Renal pelvis (tissue), 12 donors: ENCODE measurements at places on chromosomes 1 and 21.

GRCh38 chr1:152036267-152037216, at the start of gene S100A11:
Gene S100A11 (minus strand): TSS chr1:152037004. CDS start chr1:152036915, 89 bp downstream.
- DNase-seq: peak; percentile 79

DNA sequence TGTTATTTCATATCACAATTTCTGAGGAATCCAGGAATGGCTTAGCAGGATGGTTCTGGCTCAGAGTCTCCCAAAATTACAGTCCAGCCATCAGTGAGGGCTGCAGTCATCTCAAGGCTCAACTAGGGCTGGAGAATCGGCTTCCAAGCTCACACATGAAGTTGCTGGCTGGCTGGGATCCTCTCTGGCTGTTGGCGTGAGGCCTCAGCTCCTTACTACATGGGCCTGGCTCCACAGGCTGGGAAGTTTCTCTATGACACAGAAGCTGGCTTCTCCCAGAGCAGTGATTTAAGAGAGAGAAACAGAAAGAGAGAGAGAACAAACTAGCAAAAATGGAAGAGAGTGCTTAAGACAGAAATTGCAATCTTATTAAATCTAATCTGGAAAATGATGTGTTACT, 38.8 kb upstream of the RGS8 start:
- DNase-seq: no peak

GRCh38 chr1:203534012-203534411, 40.1 kb downstream of the OPTC start:
- DNase-seq: no peak

DNA sequence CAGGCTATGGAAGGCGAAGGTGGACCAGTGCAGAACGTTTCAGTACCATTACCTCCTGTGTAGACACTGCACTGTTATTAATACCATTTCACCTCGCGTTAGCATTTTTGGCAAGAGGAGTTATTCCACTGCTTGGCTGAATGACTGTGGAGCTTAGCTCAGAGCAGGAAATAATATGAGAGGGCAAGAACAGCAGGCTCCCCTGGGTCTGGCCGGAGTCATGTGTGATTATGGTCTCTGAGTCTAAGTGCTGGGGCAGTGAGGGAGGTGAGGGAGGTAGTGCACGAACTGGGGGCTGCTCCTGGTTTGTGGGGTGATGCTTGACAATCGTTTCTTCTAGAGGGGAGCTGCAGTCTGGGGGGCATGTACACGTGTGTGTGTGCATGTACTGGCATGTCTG, 82.9 kb downstream of the MDM4 start:
- DNase-seq: no peak

GRCh38 chr1:31878058-31878457, 60.1 kb downstream of the PTP4A2 start:
- DNase-seq: no peak

DNA sequence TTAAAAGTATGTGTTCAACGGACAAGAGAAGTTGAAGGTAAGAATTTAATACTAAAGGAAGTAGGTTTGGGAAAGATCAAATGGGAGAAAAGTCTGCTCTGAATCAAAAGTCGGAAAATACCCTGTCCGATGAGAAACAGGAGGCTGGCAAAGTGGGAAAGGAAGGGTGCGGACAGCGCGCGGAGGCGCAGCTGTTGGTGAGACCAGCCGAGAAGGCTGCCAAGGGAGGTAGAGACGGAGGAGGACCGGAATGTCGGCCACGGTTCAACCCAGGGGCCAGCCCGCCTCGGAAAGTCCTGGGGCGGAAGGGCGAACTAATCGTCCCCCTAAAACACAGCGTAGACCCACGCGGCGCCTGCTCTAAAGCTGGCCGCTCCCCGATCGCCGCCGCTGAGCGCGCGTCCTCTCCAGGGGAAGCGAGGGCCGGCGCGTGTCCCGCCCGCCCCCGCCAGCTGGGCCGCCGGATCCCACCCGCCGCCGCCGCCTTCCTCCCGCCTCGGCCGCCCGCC, 639 bp upstream of the SPATA1 start:
- no peak for DNase-seq

DNA sequence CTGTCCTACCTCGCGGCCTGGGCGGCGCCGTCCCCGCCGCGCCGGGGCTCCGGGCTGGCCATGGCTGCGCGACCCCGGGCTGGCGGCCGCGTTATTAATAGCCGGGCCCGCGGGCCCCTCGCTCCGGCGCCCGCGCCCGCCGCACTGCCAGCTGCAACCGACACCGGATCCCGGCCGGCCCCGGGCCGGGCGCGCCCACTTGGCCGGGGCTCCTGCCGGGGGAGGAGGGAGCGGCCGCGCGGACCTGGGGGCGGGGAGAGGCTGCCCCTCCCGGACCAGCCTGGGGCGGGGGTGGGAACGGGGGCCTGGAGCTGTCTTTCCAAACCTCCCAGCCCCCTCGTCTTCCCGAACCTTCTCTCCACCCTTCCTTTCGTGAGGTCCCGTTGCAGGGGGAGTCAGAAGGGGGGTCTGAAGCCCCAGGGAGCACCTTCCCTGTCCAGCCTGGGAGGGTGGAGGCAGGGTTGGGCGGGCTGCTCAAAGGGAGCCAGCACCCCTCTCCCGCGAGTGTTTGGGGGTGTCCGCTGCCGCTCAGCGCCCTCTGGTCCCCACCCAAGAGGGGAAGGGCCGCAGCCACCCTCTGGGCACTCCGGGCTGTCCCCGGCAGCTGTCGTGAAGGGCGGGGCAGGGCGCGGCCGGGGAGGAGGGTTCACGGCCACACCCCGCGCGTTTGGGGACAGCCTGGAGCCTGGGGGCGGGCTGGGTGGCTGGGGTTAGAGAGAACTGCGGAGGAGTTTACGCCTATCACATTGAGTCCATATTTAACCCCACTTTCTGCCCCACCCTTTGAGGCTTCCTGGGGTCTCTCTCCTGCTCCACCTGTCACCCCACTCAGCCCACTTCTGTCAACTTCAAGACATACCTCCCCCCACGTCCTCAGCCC, at the start of gene SYNC:
Gene SYNC (minus strand): TSS at position 172 of the 880 bp plus-strand sequence. CDS start 110 bp downstream, at position 62.
- DNase-seq: no peak

- peak; percentile 84 for DNase-seq
Measured at GRCh38 chr1:220094016-220094911, at the start of gene IARS2. Gene IARS2 (plus strand): TSS chr1:220094132. CDS start chr1:220094217, 85 bp downstream.

DNA sequence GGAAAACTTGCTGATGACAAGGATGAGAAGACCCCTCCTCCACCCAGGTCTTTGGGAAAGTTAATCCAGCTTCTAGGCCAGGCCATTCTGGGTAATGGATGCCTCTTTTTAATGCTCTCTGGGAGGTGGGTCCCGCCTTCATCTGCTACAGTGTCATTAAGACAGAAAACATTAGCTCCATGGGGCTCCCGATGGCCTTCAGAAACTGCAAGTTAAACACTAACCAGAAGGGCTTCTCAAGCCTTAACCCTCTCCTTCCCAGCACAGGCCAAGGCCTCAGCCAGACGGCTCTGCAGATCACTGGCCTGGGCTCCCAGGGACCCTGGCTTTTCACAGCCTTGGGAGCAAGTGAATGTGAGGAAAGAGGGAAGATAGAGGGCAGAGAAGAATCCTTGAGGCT, 364.9 kb downstream of the MATN1 start:
- DNase-seq: no peak

DNA sequence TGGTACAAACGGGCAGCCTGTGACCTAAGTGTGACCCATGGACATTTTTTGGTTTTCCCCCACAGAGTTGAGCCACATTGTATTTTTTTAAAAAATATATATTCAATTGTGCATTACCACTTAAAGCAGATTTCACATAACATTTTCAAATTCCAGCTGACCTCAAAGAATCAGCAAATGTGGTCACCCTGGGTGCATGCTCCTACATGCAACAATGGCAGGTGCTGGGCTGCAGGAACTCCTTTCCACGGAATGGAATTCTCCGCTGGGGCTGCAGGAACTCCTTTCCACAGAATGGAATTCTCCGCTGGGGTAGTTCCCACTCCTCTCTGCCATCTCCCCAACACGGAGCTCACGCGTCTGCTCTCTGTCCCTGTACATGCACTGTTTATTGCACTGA, 68.7 kb downstream of the MAP10 start:
- no peak for DNase-seq

DNA sequence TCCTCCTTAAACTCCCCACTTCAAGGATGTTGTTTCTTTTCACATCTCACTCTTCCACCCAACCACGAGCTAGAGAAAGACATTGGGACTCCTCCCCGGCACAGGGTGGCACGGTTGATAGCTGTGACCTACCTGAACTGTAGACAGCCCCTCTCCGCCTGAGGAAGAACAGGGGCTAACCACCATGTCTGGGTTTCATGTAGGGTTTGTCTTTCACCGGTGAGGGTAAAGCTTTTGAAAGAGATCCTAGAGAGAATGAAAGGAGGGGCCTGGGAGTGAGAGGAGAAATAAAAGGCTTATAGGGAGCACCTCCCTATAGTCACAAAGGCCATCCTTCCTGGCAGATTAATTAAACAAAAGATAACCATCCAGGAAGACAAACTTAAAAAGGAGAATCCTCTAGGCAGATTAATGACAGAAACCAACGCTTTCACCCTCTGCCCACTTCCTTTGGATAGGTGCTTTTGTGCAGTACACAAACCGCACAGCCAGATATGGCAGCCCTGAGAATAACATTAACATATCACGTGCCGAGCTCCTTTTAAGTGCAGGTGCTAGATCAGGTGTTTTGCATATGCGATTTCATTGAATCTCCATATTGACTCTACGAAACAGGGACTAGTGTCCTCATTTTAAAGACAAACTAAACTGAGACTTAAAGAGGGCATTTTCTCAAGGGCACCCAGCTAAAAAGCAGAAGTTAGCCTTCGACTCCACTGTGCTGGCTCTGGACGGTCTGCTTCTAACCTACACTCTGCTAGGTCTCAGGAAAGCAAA, 178.1 kb upstream of the RUNX1 start:
- DNase-seq: no peak

GRCh38 chr1:214823311-214824117, 220.5 kb downstream of the CENPF start:
- no peak for DNase-seq

DNA sequence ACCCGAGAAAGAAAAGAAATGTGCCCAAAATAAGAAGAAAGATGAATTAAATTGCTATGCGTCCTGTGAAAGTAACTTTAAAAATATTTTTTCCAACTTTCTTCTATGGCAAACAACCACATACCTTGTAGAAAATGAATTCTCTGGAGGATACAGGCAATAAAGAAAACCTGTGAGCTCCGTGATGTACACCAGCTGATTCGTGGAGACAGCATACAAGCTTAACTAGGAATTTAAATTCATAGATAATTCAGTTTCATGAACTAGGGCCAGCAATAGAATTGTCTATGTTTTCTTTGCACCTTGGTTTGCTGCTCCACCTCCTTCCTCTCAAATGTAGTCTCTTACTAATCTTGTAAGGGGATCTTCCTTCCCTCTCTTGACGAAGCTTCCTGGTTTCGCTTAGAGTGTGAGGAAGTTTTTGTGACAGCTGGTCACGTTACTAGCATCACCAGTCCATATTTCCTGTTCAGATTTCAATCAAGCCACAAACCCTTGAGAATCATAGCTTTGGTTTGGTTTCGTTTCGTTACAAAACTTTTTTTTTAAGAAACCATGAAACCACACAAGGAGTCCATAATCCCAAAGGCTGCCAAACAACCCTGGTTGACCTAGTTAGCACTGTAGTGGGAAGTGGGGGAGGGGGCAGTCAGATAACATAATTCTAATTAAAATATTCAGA, 35.8 kb downstream of the GREM2 start:
- DNase-seq: peak; percentile 15

GRCh38 chr1:205310976-205311704, 10.4 kb downstream of the NUAK2 start:
- DNase-seq: no peak

GRCh38 chr21:25964015-25964414, 206.6 kb downstream of the APP start:
- no peak for DNase-seq

- no peak for DNase-seq
Measured at GRCh38 chr1:117821382-117821755, 108.1 kb downstream of the GDAP2 start.

- no peak for DNase-seq
Measured at GRCh38 chr1:245772739-245773138, 618.0 kb downstream of the KIF26B start.

DNA sequence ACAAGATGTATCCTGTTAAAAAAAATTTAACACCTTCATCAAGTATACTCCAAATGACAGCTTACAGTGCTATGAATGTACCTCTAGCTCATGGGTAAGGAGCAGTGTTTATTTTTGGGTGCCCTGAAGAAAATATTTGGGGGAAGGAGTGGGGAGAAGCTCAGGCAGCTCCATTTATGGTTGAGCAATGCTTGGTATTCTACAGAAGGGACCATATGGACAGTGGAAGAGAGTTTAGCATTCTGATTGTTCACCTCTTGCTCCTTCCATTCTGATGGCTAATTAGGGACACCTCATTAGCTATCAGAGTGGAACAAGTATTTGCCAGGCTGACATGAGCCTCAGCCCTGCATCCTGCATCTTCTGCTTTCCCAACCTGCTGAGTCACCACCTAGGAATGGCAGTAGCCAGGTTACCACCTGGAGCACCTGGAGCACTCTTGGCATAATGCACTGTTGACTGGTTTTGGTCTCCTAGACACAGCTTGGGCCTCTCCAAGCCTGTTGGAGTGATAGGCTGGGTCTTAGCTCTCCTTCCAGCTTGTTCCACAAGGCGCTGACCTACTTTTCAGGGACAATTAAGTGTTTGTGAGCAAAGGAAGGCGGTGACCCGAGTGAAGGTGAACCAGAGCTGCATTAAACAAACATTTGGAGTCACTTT, 62.0 kb upstream of the MACF1 start:
- DNase-seq: no peak

- DNase-seq: no peak
Measured at GRCh38 chr1:61221642-61222041, 139.3 kb downstream of the NFIA start.

GRCh38 chr1:200751717-200752116, 13.0 kb downstream of the CAMSAP2 start:
- DNase-seq: no peak

GRCh38 chr1:244049162-244050013, 1.7 kb upstream of the ZBTB18 start:
- peak; percentile 56 for DNase-seq

DNA sequence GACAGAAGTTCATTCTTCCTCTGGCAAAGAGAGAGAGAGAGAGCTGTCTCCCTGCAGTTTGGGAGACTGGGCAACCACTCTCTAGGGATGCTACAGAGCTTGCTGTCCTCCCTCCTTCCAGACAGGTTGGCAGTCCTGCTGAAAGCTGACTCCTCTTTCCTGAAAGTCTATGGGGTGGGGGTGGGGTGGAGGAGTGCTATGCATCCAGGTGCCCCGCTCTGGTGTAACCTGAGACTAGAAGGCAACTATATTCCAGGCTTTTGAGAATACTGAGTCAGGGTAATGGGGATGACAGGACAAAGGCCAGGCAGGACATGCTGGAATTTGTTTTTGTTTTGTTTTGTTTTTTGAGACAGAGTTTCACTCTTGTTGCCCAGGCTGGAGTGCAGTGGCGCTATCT, 55.4 kb downstream of the OPTC start:
- DNase-seq: no peak

DNA sequence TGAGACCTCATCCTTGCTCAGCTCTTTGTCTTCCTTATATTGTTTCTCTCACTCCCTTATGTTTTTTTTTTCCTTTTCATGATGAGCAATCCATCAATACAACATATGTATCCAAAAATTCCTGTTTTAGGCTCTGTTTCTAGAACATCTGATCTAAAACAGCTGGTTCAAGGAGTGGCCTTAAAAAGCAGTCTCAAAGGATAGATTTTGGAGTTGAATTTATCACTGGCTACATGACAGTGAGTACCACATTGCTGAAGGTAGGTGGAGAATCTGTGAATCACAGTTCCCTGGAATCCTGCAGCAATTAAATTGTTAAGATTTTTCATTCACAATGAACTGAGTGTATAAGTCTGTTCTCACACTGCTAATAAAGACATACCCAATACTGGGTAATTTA, 155.8 kb upstream of the ADAMTS5 start:
- no peak for DNase-seq

- DNase-seq: no peak
Measured at GRCh38 chr1:88224906-88225305, 459.2 kb upstream of the PKN2 start.
